Dermis blood vessel endothelial cell (primary cell): ENCODE measurements at places on chromosomes 1 and 21.
A peak's percentile ranks its signal among the peaks of the same experiment; 100 is the strongest.

DNA sequence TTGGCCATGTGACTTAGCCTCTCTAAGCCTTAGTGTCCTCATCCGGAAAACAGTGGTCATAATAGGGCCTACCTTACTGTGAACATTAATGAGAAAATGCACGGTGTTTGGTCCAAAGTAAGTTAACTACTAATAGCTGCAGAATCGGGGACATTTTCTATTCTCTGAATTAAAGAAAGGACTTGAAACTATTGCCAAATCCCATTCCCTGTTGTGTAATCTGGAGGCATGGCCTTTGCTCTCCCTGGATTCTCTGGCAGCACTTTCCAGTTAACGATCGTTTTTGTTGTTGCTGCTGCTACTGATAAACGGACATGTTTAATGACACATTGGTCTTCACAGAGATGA is 30.5 kb downstream of the FMO4 start:
- no peak for DNase-seq

GRCh38 chr1:194829492-194829891 is 1643.1 kb upstream of the B3GALT2 start:
- DNase-seq = no peak

GRCh38 chr1:184610876-184611595 is 143.6 kb downstream of the EDEM3 start:
- peak; percentile 51 for DNase-seq

DNA sequence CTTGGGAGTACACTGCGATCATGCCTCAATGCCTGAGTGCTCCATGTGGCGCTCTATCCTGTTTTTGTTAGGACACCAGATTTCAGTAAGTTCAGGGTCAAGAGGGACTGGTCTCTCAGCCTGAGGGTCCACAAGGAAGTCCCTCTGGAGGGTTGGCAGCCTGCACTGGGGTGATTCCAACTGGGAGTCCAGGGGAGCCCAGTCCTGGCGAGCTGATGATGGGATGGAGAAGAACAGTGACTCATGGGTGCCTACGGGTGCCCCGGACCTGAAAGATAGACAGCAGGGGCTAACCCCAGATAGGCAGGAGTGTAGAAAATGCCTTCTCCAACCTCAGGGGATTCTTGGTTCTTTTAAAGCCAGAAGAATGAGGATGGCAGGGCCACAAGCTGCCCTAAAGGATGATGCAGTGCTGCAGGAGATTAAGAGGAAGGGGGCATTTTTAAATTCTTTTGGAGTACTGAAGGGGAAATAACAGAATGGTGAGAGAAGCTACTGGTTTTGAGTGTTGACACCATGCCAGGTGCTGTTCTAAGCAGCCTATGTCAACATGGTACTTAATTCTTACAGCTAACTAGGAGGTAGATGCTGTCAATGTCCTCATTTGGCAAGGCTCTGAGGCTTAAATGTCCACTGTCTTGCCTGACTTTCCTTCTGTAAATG is 68.4 kb upstream of the TLR5 start:
- no peak for DNase-seq

DNA sequence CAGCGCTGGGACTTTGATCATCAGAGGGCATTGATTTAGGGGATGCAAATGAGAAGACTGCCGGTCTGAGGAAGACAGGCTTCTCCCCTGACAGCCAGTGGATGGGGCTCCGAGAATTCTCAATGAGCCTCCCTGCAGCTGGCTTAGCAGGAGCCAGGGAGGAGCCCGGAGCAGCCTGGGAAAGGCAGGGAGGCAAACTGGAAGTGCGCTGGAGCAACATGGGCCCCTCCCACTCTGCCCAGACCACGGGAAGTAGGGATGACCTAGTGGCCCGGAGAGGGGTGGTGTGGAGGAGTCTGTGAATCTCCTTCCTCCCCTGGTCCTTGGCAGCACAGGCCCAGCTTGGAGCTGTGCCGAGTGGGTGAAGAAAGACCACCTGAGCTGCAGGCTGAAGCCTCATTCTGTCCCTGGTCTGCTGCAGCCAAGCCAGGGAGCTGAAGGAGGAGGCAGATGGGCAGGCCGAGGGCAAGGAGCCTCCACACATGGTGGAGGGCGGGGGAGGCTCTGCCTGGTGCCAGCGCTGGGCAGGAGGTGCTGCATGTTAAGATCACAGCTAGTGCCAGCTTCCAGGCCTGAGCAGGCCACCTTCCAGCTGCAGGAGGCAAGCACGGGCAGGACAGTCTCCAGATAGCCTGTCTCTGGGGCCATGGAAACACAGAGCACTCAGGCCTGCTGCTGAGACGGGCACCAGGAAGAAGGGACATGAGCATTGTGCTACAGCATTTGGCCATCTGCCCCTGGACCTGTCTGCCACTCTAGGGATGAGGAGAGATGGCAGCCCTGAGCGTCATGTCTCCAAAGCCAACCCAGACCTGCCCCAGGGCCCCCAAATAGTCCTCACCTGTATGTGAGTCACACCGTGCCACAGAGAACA is 12.2 kb upstream of the CLSTN1 start:
- DNase-seq = peak; percentile 24

- no peak for DNase-seq
Observed at GRCh38 chr1:233738396-233738795, 124.5 kb downstream of the KCNK1 start.

DNA sequence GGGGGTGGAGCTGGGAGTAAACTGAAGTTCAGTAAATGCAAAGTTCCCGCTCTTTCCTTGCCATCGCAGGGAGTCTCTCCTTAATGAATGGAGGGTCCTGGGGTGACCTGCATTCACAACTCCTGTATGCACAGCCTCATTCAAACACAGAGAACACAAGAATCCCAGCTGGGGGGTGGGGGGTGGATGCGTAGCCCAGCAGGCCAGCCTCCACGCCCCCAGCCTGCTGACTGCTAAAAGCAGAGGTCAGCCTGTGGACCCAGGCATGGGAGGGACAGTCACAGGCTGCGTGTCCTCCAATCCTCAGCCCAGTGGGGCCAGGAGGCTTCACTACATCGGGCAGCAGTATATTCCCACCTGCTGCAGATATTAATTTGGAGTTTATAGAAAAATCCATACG is 263.1 kb downstream of the GRIK3 start:
- no peak for DNase-seq

DNA sequence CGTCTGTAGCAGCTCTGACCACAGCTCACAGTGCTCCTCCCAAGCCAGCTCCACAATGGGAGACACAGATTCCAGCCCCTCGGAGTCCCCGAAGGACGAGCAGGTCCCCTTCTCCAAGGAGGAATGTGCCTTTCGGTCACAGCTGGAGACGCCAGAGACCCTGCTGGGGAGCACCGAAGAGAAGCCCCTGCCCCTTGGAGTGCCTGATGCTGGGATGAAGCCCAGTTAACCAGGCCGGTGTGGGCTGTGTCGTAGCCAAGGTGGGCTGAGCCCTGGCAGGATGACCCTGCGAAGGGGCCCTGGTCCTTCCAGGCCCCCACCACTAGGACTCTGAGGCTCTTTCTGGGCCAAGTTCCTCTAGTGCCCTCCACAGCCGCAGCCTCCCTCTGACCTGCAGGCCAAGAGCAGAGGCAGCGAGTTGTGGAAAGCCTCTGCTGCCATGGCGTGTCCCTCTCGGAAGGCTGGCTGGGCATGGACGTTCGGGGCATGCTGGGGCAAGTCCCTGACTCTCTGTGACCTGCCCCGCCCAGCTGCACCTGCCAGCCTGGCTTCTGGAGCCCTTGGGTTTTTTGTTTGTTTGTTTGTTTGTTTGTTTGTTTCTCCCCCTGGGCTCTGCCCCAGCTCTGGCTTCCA is 22.9 kb upstream of the VPS13D start:
- no peak for DNase-seq

GRCh38 chr1:240658312-240658960 is 46.5 kb upstream of the GREM2 start:
- no peak for DNase-seq

DNA sequence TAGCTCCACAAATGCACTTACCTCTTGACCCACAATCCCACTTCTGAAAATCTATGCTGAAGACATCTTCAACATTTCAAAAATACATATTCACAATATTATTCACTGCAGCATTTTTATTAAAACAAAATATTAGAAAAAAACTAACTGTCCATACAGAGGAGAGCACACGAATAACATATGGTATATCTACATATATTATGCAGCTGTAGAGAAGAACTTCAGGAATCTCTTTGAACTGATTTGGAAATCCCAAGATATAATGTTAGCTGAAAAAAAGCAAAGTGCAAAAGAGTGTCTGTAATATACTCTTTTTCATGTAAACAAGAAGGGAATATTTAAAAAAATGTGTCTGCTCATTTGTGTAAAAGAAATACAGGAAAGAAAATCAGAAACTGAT is 11.5 kb downstream of the IPO9 start:
- no peak for DNase-seq

DNA sequence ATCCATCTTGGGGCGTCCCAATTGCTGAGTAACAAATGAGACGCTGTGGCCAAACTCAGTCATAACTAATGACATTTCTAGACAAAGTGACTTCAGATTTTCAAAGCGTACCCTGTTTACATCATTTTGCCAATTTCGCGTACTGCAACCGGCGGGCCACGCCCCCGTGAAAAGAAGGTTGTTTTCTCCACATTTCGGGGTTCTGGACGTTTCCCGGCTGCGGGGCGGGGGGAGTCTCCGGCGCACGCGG is 282 bp upstream of the SOD1 start:
- DNase-seq = no peak

- DNase-seq = peak; percentile 88
Observed at GRCh38 chr1:156920233-156921052, at the start of gene LRRC71. LRRC71 (plus strand) TSS chr1:156920632; CDS start chr1:156920804, 172 bp downstream.

DNA sequence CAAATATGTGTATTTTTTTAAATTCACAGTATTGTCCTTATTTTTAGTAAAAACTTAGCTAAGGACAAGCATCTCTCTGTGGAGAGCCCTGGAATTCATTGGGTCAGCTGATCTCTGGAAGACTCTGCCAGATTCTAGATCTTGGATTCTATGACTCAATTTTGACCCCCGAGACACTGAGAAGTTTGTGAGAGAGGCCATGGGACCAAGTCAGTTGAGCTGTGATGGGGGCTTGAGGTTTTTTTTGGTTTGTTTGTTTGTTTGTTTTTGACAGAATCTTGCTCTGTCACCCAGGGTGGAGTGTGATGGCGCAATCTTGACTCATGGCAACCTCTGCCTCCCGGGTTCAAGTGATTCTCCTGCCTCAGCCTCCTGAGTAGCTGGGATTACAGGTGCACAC is 13.5 kb downstream of the SHISA4 start:
- no peak for DNase-seq

DNA sequence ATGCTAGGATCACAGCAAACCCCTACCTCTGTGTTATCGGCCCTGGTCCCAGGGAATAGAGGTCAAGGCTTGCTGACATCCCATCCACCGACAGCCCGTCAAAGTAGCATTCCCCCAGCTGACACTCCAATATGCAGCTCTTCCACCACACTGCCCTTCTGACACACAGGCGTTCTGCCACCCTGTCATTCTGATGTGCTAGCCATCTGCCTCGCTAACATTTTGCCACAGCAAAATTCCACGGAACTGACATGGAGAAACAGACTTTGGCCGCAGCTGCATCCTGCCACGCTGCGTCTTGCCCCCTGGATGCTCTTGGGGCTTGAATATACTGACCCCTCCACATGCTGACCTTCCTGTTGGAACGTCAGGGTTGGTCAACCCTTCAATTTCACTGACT is 163.2 kb upstream of the CSF3R start:
- DNase-seq = no peak

DNA sequence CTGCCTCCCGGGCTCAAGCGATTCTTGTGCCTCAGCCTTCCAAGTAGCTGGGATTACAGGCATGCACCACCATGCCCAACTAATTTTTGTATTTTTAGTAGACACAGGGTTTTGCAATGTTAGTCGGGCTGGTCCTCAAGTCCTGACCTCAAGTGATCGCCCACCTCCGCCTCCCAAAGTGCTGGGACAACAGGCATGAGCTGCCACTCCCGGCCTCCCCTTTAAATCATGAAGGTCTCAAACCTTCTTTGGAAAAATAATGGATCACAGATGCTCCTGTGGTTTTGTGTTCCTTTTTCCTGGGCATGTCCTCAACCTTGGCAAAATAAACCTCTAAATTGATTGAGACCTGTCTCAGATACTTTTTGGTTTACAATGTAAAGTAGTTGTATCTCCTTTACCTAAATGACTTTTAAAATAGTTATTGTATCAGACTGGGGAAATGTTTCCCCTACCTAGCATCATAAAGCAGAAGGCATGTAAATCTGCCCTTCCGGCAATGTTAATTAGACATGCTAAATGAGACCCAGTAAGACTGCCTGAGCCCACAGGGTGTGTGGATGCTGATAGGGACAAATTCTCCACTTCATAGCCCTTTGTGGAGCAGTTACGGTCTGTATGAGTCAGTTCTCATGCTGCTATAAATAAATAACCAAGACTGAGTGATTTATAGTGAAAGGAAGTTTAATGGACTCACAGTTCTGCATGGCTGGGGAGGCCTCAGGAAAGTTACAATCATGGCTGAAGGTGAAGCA is 27.8 kb downstream of the CBR1 start:
- DNase-seq = peak; percentile 46

- no peak for DNase-seq
Observed at GRCh38 chr1:40425198-40425597, 25.1 kb upstream of the ZFP69B start.
